Activated T-helper 2 cell treated with anti-CD3 and anti-CD28 coated beads, Interferon-gamma antibody, Interleukin-2, Interleukin-4, amounts not matched to agents 10 μg/mL and 5 μg/mL and 100 μg/mL, durations not matched to agents 14 hours and 24 hours and 36 hours (primary cell): ENCODE measurements at places on chromosomes 4 and X.

DNA sequence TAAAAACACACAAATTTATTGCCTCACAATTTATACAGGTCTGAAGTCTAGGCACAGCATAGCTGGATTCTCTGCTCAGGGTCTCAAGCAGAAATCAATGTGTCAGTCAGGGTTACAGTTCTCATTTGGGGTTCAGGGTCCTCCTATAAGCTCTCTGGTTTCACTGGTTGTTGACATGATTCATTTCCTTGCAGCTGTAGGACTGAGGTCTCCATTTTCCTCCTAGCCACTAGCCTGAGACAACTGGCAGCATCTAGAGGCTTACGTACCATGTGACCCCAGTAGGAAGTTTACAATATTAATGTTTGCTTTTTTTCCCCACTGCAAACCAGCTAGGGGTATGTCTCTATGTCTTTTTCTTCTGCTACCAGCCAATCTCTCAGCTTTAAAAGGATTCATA is 102.5 kb downstream of the CPEB2 start:
- peaks cover 2% of the 10 kb centered on the region for H3K4me1 ChIP-seq
- H3K27ac ChIP-seq: no peak overlapping the region
- no peak overlapping the region for H3K4me3 ChIP-seq
- H3K36me3 ChIP-seq: no peaks in the 10 kb centered on the region
- peaks cover 3% of the 10 kb centered on the region for H3K27me3 ChIP-seq
- DNase-seq: no peak

DNA sequence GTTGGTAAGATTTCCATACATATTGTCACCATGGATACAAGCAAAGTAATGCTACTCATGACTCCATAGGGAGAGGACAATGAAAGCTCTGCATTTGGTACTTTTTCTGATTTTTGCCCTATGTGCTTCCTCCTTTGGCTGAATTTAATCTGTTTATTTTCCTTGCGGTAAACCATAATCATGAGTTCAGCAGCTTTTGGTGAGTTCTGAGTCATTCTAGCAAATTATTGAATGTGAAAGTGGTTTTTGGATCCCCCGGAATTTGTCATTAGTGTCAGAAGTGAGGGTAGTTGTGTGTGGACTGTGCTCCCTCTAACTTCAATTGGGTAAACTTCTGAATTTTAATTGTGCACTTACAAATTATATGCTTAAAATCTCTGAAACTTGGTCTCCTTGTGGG is 170.3 kb downstream of the MOSPD2 start:
- no peak for DNase-seq
- H3K27ac ChIP-seq: no peak overlapping the region
- H3K27me3 ChIP-seq: peaks cover 3% of the 10 kb centered on the region
- H3K4me3 ChIP-seq: no peak overlapping the region
- peaks cover 5% of the 10 kb centered on the region for H3K4me1 ChIP-seq

- DNase-seq: no peak
- H3K27me3 ChIP-seq: no peaks in the 10 kb centered on the region
- no peak overlapping the region for H3K27ac ChIP-seq
Observed at GRCh38 chr4:142718981-142719380, 127.1 kb downstream of the INPP4B start.

GRCh38 chrX:16711893-16712547 is 449 bp downstream of the CTPS2 start:
- H3K4me3 ChIP-seq: peak overlapping the region; percentile 84
- DNase-seq: no peak
- peaks cover 12% of the 10 kb centered on the region for H3K4me1 ChIP-seq
- H3K36me3 ChIP-seq: peaks cover 7% of the 10 kb centered on the region

DNA sequence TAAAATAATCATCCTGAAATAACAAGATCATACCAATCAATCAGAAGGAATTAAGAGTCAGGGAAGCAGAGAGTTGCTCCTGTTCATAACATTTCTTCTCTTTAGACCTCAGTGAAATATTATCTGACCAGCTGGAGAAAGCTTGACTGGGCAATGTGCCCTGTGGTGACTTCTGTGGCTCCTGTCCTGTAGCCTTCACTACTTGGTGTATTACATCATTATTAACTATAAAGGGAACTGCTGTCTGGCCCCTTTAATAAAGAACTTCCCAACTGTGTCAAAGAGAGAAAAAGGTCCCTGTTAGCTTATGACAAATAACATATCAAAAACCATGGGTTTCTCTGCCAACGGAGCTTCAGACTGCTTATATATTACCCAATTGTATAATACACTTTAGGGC is 18.0 kb downstream of the OPHN1 start:
- no peaks in the 10 kb centered on the region for H3K27me3 ChIP-seq
- DNase-seq: no peak
- H3K4me3 ChIP-seq: no peak overlapping the region
- H3K27ac ChIP-seq: no peak overlapping the region

DNA sequence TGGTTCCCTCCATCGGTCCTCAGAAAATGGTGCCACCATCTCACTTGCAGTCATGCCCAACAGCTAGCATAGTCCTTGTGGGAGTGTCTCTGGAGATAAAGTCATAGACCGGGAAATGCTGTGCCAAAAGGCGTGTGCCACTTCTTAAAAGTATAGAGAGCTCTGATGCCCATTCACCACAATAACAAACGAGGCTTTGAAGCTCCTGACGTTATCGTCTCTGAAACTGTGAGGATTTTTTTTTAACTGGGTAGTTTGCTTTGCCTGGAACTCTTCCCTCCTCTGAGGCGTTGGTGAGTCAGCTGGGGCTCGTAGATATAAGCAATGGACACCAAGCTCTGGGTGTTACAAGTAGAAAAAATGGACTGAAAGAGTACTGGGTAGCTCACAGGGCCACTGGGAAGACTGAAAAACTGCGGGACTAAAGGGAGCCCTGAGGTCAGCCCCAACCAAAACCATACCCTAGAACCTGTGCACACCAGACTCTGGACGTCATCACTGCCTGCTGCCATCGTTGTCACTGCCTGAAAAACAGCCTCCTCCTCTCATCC is 89.4 kb upstream of the TRIM2 start:
- no peak overlapping the region for H3K4me3 ChIP-seq
- no peak overlapping the region for H3K27ac ChIP-seq
- H3K36me3 ChIP-seq: no peaks in the 10 kb centered on the region
- DNase-seq: peak; percentile 30

- peak overlapping the region; percentile 38 for H3K27ac ChIP-seq
- no peaks in the 10 kb centered on the region for H3K27me3 ChIP-seq
- peak overlapping the region; percentile 42 for H3K4me3 ChIP-seq
Observed at GRCh38 chrX:151538190-151539122, 25.0 kb upstream of the PASD1 start.

GRCh38 chr4:37977471-37978247 is 17.5 kb downstream of the PTTG2 start:
- H3K36me3 ChIP-seq: no peaks in the 10 kb centered on the region
- no peaks in the 10 kb centered on the region for H3K27me3 ChIP-seq
- peak overlapping the region; percentile 81 for H3K4me3 ChIP-seq
- H3K27ac ChIP-seq: peak overlapping the region; percentile 78

- H3K36me3 ChIP-seq: no peaks in the 10 kb centered on the region
- H3K27me3 ChIP-seq: no peaks in the 10 kb centered on the region
- no peak overlapping the region for H3K4me3 ChIP-seq
- no peak overlapping the region for H3K27ac ChIP-seq
- no peak for DNase-seq
- H3K4me1 ChIP-seq: no peaks in the 10 kb centered on the region
Observed at GRCh38 chr4:41468122-41468521, 69.8 kb upstream of the LIMCH1 start.

- H3K4me3 ChIP-seq: no peak overlapping the region
- no peaks in the 10 kb centered on the region for H3K36me3 ChIP-seq
- H3K4me1 ChIP-seq: peaks cover 6% of the 10 kb centered on the region
- DNase-seq: no peak
Observed at GRCh38 chr4:81459228-81459627, 12.5 kb downstream of the RASGEF1B start.

- H3K4me1 ChIP-seq: peaks cover 41% of the 10 kb centered on the region
- H3K27me3 ChIP-seq: no peaks in the 10 kb centered on the region
- no peak for DNase-seq
- no peak overlapping the region for H3K27ac ChIP-seq
Observed at GRCh38 chr4:37662861-37663390, 23.2 kb downstream of the RELL1 start.

GRCh38 chr4:112234952-112235609 is 3.5 kb downstream of the AP1AR start:
- peaks cover 3% of the 10 kb centered on the region for H3K36me3 ChIP-seq
- H3K27ac ChIP-seq: no peak overlapping the region
- no peak overlapping the region for H3K4me3 ChIP-seq

- no peak overlapping the region for H3K4me3 ChIP-seq
- peaks cover 7% of the 10 kb centered on the region for H3K4me1 ChIP-seq
- no peak overlapping the region for H3K27ac ChIP-seq
- H3K27me3 ChIP-seq: peaks cover 18% of the 10 kb centered on the region
Observed at GRCh38 chr4:168797738-168798375, 212.2 kb downstream of the CBR4 start.

DNA sequence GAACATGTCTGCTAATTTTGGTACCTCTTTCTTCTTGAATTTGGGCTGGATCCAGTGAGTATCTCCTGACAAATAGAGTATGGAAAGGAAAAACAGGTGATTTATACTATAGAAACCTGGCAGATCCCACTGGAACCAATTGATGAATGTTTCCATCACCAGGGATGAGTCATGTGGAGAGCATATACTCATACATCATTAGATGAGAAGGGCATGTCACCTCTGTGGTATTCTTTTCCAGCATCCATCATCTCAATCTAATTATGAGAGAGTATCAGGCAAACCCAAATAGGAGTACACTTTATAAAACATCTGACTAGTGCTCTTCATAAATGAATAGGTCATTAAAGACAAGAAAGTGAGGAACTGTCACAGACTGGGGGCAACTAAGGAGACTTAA is 90.7 kb downstream of the CLDN22 start:
- peaks cover 10% of the 10 kb centered on the region for H3K27me3 ChIP-seq
- H3K27ac ChIP-seq: no peak overlapping the region
- no peak for DNase-seq
- no peaks in the 10 kb centered on the region for H3K4me1 ChIP-seq
- no peaks in the 10 kb centered on the region for H3K36me3 ChIP-seq

- no peak overlapping the region for H3K4me3 ChIP-seq
- H3K4me1 ChIP-seq: no peaks in the 10 kb centered on the region
- H3K36me3 ChIP-seq: no peaks in the 10 kb centered on the region
- DNase-seq: no peak
- no peaks in the 10 kb centered on the region for H3K27me3 ChIP-seq
Observed at GRCh38 chrX:69019073-69019890, 146.0 kb downstream of the PJA1 start.

DNA sequence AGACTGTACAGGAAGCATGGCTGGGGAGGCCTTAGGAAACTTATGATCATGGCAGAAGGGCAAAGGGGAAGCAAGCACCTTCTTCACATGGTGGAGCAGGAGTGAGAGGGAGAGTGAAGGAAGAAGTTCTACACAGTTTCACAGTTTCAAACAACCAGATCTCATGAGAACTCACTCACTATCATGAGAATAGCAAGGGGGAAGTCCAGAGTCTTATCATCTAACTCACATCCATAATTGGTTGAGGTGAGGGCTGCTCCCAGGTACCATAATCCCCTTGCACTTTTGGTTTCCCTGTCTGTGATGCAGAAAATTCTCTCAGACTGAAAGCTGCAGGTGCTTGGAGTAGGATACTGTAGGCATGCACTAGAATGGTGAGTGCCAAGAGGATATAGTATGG is 233.8 kb upstream of the CPEB2 start:
- no peak for DNase-seq
- peaks cover 1% of the 10 kb centered on the region for H3K27me3 ChIP-seq
- H3K4me1 ChIP-seq: no peaks in the 10 kb centered on the region
- H3K27ac ChIP-seq: no peak overlapping the region
- no peak overlapping the region for H3K4me3 ChIP-seq
- no peaks in the 10 kb centered on the region for H3K36me3 ChIP-seq

GRCh38 chrX:110794601-110795000 is 1.0 kb downstream of the CHRDL1 start:
- DNase-seq: no peak
- no peak overlapping the region for H3K27ac ChIP-seq
- no peaks in the 10 kb centered on the region for H3K36me3 ChIP-seq
- no peak overlapping the region for H3K4me3 ChIP-seq
- peaks cover 16% of the 10 kb centered on the region for H3K27me3 ChIP-seq

DNA sequence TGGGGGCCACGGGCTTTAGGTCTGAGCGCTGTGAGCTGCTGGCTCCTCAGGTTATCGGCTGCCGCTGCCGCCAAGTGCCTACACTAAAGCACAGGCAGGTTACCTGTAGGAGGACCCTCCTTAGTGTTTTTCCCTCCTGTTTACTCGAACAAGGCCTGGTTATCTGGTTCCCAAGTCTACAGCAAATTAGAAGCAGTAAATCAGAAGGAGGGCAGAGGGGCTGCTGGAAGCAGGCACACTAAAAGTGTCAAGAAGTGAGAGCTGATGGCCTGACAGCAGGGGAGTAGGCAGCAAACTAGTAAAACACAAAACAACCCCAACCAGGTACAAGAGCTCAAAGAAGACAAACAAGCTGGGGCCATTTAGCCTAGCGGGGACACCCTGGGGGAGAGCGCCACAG is 125.0 kb upstream of the PJA1 start:
- H3K36me3 ChIP-seq: no peaks in the 10 kb centered on the region
- H3K27ac ChIP-seq: no peak overlapping the region
- no peak for DNase-seq

- no peaks in the 10 kb centered on the region for H3K27me3 ChIP-seq
- H3K4me3 ChIP-seq: peak overlapping the region; percentile 66
- H3K36me3 ChIP-seq: no peaks in the 10 kb centered on the region
- no peak for DNase-seq
- peaks cover 62% of the 10 kb centered on the region for H3K4me1 ChIP-seq
- peak overlapping the region; percentile 98 for H3K27ac ChIP-seq
Observed at GRCh38 chrX:13000301-13000811, 25.4 kb downstream of the TMSB4X start.

DNA sequence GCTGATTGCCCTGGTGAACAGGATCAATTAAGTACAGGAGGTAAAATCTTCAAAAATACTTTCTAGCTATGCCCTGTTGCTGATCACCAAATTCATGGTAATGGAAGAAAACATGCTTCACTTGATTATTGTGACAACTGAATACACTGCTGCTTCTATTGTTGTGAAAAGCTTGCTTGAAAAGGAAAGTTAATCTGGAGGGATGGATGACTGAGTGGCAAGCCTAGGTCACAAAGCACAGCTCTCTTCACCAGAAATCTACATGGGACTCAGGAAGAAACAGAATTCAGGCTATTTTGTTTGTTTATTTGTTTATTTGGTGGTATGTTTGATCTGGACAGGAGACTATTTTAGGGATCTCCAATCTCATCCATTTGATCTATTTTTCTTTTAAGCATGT is 182.0 kb downstream of the MGST2 start:
- no peak for DNase-seq
- H3K27ac ChIP-seq: no peak overlapping the region
- H3K4me3 ChIP-seq: no peak overlapping the region
